Right ventricle myocardium inferior (tissue), 1 donor: ENCODE measurements at places on chromosomes 7 and 10.
A peak's percentile ranks its signal among the peaks of the same experiment; 100 is the strongest.

DNA sequence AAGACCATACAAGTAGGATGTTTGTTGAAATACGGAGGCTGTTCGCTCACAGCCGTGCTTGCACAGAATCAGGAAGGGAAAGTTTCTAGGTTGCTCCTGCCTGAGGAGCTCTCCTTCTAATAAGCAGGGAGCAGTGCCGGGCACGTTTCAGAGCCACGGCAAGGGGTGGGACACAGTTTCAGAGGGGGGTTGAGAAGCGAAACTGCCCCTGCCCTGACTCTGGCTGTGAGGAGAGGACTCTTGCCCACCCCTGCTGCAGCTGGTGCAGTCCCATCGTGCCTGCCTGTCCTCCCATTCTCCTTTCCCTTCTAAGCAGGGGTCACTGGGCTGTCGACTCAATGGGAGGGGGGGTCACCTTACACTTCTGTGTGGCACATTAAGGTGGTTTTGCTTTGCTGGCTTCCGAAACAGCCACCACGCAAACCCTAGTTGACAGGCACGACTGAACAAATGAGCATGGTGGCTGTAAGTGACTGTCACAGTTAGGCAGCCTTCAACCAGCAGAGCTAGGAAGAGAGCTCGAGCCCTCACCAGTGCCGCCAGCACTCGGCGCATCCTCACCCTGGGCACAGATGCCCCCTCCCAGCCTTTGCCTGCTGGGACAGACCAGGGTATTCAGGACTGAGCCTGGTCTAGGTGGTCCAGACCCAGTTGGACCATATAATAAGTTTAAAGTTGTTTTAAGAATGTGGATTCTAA lies 37.5 kb downstream of the ZNF467 start:
- no peak for DNase-seq

DNA sequence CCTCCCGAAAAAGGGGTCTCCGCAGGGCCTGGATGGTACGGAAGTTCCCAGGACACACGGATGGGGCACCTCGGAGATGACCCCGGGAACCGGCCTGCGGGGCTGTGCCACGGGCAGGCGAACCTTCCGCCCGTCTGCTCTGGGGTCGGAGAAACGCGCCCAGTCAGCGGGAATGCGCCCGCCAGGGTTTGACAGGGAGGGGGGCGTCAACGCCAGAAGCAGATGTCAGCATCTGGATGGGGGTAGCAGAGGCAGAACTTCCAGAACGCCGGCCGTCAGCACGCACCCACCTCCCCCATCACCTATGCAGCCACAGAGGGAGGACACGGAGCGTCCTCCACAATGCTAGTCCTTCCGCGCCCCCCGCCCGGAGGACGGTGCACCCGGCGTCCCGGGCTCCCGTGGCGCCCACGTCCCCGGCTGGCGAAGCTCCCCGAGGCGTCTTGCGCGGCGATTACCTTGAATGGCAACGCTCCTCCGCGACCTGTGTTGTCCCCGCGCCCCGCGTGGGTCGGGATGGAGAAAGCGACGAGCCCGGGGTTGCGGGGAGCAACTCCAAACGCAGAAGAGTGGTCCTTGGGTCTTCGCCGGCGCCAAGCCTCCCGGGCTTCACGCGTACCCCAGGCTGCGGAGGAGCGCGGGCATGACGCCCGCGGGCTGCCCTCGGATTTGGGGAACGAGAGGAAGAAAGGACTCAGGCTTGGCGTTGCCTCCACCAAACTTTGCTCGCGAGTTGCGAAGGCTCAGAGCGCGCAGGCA lies 561 bp downstream of the FGFR2 start:
- no peak for DNase-seq

- DNase-seq: no peak
Observed at GRCh38 chr7:135189961-135190360, 19.5 kb upstream of the CYREN start.

- no peak for DNase-seq
Observed at GRCh38 chr10:116653885-116654284, 33.1 kb downstream of the PNLIPRP2 start.

GRCh38 chr10:530717-531116 lies 158.8 kb downstream of the DIP2C start:
- no peak for DNase-seq

DNA sequence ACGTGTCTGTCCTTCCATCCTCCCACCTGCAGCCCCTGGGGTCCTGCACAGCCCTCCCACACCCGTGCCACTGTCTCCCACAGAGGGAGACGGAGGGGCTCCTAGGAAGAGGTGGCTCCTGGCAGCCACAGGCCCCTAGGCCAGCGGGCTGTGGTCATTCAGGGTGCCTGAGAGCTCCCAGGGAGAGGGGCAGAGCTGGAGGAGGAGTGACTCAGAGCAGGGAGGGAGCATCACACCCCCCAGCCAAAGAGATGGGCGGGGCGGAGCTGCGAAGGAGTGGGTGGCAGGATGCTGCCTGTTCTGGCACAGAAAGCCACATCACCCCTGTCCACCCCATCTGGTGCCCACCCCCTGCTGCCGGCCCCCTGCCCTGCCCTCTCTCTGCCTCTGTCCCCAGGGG lies 50.5 kb downstream of the STK32C start:
- no peak for DNase-seq

DNA sequence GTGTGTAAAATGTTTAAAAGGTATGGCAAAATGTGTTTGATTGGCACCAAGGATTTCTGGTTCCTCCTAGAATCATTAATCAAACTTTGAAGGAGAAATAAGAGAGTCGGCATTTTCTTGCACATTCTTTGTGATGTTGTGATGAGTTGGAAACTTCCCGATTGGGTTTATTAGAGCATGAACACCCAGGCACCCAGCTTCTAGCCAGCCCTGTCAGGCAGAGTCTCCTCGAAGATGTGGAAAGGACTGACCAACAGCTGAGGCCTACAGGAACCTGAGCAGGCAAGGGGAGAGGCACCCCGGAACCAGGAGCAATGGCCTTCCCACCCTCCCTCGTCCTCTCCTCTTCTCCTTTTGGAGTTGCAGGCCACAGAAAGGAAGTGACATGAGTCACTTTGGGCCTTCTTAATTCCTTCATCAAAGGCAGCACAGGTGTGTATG lies 68.7 kb downstream of the EGFR start:
- DNase-seq: no peak

DNA sequence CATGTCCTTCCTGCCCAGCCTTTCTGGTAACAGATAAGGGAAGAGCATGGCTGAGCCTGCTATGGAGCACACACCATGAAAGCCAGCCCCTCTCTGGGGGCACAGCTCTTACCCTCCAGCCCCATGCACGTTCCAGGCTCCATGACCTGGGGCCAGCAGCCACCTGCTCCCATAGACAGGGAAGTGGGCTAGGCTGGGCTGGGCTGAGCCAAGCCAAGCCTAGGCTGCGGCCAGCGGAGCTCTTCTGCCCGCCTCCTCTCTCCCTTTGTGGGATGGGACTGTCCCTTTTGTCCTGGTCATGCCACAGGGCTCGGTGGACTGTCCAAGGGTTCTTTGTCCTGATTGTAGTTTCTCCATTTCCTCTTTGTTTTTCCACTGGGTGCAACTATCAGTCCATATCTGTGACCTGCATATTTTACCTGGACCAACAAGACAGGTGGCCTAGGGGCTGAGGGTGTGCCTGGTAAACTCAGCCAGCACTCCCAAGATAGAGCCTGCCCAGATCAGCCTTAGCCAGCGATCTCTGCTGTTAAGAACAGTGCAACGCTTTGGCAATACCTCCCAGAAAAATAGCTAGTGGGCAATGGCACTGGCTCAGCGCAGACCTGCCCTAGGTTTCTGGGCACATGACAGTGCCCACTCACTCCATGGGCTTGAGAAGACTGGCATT lies 97.2 kb upstream of the BTBD16 start:
- no peak for DNase-seq

DNA sequence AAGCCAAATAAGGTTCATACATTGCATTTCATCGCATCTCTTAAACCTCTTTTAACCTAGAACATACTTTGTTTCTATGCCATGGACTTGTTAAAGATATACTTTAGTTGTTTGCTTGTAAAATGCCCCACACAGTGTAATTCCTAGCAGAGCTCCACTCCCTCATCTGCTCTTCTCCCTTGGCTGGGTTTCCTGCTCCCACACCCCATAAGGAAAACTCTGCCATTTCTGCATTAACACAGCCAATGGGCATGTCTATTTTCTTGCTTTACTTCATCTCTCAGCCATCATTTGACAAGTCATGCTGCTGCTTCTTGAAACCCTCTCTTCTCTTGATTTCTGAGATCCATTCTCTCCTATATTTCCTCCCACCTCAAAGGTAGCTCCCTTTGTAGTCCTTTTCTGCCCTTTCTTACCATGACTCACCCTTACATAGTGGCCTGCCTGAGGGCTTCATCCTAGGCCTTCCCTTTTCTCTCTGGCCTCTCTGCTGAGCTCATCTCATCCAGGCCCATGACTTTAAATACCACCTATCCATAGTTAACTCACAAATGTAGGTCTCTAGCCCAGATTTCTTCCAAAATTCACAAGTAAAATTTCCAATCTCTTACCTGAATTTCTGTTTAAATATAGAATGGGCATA lies 471.4 kb downstream of the ADRA2A start:
- DNase-seq: no peak

- DNase-seq: no peak
Observed at GRCh38 chr7:92400013-92400412, 47.3 kb upstream of the GATAD1 start.

GRCh38 chr10:69123306-69123746 lies 652 bp upstream of the VPS26A start:
- no peak for DNase-seq

DNA sequence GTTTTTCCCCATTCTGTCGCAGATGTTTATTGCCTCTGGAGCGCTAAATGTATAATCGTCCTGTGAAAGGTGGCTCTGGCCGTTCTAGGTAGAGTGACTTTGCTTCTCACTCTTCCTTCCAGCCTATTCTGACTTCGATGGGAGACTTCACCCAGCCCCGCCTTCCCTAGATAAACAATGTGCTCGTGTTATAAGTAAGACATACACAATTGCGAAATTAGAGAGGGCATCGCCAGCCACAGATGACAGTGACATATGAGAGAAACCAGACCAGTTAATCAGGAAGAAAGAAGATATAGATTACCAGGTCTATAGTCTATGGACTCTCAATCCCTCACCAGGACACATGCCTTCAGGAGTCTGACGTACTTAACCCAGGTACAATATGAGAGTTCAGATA lies 1050.5 kb upstream of the AUTS2 start:
- DNase-seq: no peak

DNA sequence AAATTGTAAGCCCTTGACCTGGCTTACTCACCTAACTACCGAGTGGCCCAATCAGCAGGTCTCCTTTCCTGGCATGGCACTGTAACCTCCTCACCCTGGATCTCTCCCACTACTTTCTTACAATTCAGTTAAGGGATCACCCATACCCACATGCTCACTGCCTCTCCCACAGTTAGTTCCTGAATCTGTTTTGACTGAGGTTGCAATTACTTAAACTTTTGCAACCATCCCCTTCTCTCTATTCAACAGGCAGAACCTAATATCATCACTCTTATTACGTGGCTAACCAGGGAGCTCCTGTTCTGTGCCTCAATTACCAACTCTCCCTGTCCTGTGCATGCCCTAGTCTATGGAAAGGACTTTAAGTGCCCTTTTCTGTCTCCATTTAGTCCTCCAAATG lies 84.2 kb upstream of the IKZF1 start:
- DNase-seq: no peak

DNA sequence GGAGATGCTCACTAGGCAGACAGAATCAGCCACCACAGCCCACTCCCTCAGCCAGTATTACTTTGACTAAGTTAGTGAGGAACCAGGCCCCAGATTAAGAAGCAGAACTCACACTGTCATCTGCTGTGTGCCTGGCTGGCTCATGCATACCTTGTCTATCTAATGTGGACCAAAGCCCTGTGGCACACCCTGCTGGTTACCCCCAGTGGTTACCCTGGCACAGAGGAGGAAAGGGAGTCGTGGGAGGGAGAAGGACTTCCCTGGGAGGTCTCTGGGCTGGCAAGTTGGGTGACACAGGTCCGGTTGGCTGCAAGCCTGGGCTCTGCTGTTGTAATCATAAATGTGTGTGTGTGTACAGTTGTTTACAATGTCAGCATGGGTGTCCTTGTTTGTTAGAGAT lies 7.5 kb upstream of the SH2D4B start:
- DNase-seq: peak; percentile 41

- DNase-seq: no peak
Observed at GRCh38 chr10:32650246-32650655, 204.3 kb downstream of the CCDC7 start.

GRCh38 chr7:133481676-133482075 lies 228.8 kb downstream of the EXOC4 start:
- no peak for DNase-seq

- DNase-seq: no peak
Observed at GRCh38 chr10:72164617-72165016, 51.2 kb upstream of the ANAPC16 start.

DNA sequence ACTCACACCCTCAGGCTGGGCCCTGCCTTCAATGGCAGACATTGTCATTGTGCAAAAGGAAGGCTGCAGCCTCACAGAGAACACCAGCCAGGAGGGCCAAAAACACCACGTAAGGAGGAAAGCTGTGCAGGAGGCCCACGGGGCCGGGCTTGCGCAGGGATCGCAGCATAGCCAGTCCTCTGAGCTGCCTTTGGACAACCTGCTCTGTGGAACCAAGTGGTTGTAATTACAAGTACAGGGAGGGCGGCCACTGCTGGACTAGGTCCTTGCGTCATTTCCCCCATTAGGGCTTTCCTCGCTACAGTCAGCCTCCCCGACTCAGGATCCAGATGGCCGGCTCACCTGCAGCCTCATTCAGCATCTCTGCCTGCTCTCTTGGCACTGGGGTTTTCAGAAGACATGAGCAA lies 66.9 kb downstream of the FAM53B start:
- DNase-seq: no peak

- DNase-seq: no peak
Observed at GRCh38 chr7:136324073-136324704, 347.0 kb upstream of the MTPN start.

- DNase-seq: no peak
Observed at GRCh38 chr7:4103352-4104091, 578.6 kb upstream of the FOXK1 start.

DNA sequence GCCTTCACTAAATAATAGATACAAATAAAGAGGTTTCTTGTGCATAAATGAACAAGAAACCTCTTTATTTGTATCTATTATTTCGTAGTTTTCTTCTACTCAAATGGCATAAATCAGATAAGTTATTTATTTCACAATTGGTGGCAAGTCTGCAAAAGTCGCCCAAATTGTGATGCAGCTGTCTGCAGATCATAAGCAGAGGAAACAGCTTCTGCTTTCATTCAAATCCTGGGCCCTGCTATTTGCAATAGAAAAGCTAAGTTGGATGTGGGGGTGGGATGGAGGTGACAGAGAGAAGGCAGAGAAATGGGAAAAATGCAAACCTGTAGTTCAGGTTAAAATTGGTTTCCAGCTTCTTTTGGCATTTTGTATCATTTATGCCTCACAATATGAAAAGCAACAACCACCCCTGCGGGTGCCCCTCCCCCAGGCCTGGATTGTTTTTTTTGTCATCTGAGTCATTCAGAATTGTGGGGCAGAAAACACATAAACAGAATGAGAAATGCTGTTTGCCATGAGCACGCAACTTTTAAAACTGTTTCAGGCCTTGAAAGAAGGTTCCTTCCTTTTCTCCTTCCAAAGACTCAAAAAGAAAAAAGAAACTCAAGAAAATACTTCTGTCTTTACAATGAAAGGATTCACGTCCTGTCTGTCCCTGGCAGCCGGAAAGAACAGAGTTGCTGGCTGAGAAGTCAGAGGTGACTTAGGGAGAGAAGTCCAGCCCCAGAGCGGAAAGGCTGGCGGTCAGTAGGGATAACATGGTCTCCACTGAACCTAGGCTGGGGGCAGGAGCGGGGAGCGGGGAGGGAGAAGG lies 132.9 kb downstream of the BAMBI start:
- DNase-seq: no peak
